Activated T-helper 2 cell treated with anti-CD3 and anti-CD28 coated beads, Interferon-gamma antibody, Interleukin-2, Interleukin-4, amounts not matched to agents 10 μg/mL and 5 μg/mL and 100 μg/mL, durations not matched to agents 14 hours and 24 hours and 36 hours (primary cell): ENCODE measurements at places on chromosomes 16 and 17.

DNA sequence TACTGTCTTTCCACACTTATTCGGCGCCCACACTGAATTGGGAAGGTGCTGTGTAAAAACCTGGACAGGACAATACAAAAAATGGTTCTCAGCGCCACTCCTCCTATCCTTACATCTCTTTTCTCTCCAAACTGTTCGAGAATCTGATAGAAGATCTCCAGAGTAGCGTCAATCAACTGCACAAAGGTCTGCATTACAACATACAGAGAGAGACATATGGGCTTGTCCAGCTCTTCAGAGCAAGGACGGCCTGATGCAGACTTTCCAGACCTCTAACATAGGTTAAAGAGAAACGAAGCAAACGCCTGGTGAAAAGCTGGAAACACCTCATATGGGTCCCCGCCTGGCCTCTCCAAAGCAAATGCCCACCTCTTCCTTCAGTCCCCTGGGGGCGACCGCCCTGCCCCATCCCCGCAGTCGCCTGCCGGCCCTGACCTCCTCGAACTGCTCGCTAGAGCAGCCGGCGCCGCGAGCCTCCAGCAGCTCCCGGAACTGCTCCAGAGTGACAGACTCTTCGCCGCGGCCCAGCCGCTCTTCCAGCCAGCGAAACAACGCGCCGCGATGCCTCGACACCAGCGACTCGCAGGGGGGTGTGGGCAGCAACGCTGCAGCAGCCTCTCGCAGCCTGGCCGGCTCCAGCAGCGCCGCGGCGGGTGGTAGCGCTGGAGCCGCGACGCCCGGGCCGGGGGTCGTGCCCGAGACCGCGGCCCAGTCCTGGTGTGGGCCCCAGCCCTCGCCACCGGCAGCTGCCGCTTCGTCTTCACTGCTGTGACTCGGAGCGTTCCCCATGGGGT, 526 bp downstream of the ZZEF1 start:
- DNase-seq: peak; percentile 33

- no peak for DNase-seq
Measured at GRCh38 chr17:18250259-18250658, 8.3 kb downstream of the FLII start.

GRCh38 chr17:2390199-2390836, 10.5 kb downstream of the MNT start:
- DNase-seq: no peak

GRCh38 chr17:58248955-58249269, 10.5 kb downstream of the LPO start:
- DNase-seq: no peak

GRCh38 chr17:50194934-50195865, 6.2 kb downstream of the COL1A1 start:
- DNase-seq: no peak

DNA sequence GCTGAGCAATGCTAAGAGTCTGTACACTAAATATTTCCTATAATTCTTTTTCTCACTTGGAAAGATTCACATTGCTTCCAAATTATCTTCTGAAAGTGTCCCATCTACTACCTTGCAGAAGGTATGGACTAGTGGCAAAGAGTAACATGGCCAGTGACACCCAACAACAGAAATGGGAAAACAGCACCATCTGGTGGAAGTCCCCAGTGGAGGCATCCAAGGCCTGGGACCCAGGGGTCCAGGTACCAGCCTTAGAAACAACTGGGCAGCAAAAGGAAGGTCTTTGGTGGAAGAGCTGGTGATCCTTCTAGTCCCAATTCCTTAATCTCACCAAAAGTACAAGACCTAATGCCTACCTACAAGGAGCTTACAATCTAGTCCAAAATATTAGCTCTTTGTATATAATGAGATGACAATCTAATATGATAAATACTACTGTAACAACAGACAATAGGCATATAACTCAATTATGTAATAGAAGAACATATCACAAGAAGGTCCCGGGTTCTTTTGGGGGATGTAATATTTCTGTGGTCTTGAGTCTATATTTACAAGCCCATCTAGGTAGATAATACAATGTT, 55.3 kb downstream of the SKAP1 start:
- no peak for DNase-seq

DNA sequence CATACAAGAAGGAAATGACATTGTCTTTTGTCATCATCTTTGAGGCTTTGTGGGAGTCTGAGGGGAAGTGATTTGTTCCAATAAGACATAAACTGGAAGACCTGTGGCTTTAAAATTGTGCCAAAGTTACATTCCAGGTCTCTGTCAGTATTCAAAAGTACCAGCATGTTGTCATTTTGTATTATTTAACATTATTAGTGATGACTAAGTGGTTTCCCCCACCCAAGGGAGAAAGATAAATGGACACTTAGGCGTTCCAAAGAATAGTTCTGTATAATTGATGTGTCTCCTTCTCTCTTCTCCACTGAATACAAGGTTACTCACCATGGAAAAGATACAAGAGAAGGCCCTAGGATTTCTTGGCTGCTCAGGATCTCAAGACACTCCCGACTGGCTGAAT, 3.8 kb downstream of the CFAP97D1 start:
- DNase-seq: no peak

GRCh38 chr16:1285669-1286512, 23.5 kb upstream of the UBE2I start:
- DNase-seq: no peak

DNA sequence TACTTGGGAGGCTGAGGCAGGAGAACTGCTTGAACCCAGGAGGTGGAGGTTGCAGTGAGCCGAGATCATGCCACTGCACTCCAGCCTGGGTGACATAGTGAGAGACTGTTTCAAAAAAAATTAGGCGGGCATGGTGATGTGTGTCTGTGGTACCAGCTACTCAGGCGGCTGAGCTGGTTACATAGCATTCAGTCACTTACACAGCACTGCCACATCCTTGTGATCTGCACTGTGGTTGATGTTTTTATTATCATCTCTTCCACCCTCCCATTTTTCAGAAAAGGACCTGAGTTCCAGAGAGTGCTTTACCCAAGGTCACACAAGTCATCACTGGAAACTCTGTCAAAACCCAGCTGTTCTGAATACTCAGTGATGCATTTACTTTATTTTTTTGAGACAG, 14.8 kb upstream of the KPNB1 start:
- DNase-seq: no peak

- DNase-seq: no peak
Measured at GRCh38 chr17:44828919-44829522, 1.1 kb downstream of the GJC1 start.

DNA sequence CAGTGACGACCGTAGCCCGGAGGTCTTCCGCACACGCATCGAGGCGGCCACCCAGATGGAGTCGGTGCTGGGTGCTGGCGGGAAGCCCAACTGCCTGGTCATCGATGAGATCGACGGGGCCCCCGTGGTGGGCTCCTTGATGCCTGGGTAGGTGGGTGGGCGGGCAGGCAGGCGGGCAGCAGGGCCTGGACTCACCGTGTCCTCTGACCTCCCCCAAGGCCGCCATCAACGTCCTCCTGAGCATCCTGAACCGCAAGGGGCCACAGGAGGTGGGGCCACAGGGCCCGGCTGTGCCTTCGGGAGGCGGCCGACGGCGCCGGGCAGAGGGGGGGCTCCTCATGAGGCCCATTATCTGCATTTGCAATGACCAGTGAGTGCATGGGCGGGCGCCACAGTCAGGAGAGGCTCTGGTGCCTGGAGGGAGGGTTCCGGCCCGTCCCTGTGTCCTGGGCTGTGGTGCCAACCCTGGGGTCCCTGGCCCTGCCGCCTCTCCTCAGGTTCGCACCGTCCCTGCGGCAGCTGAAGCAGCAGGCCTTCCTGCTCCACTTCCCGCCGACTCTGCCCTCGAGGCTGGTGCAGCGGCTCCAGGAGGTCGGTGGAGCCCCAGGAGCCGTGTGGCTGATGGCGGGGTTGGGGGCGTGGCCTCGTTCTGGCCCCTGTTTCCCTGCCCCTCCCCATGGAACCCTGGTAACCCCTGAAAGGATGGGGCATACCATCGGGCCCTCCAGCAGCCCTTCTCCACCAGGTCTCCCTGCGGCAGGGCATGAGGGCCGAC, 4.0 kb downstream of the CHTF18 start:
- no peak for DNase-seq
